Thyroid gland (tissue), 4 donors: ENCODE measurements at places on chromosomes 5 and 9.

DNA sequence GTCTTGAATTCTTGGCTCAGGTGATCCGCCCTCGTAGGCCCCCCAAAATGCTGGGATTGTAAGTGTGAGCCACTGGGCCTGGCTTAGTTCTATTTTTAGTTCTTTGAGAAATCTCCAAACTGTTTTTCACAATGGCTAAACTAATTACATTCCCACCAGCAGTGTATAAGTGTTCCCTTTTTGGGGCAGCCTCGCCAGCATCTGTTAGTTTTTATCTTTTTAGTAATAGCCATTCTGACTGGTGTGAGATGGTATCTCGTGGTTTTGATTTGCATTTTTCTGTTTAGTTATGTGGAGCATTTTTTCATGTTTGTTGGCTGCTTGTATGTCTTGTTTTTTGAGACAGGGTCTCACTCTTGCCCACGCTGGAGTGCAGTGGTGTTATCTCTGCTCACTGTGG is 28.2 kb downstream of the CNOT6 start:
- DNase-seq = no peak

- DNase-seq = peak; percentile 12
These were observed 566.4 kb downstream of the EFNA5 start for GRCh38 chr5:107104040-107104995.

DNA sequence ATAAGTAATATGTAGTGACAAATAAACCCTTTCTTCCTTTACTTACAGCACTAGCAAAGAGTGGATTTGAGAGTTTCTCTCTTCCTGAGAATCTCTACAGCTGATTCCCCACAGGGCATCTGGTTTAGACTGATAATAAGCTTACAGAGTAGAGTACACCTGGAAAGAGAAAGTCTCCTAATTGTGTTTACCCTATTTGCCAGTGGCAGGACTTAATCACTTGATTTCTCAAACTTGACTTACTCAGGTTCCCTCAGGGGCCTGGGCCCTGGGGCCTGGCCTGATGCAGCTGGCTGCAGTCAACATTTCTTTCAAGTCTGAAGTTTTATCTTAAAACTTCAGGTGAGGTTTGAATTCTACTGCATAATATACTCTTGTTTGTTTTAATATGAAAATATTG is 38.0 kb upstream of the UBTD2 start:
- DNase-seq = no peak

DNA sequence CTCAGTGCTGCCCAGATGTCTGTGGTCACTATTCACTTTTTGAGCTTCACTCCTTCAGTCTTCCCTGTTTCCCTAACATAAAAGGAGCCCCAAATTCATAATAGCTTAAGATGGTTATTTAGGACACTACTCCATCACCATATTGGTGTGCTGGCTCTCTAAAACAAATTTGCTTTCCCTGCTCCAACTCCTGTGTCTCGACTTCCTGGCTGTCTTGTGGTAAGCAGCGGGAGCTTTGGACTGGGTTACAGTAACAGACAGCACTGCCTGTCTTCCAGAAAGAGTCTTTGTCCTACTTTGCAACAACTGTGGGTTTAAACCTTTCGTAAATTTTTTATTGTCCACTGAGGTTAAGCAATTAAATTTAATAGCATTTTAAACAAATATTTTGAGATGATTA is 389.4 kb downstream of the CDH9 start:
- DNase-seq = no peak

GRCh38 chr9:33750839-33751339 is 44.5 kb upstream of the PRSS3 start:
- no peak for DNase-seq

DNA sequence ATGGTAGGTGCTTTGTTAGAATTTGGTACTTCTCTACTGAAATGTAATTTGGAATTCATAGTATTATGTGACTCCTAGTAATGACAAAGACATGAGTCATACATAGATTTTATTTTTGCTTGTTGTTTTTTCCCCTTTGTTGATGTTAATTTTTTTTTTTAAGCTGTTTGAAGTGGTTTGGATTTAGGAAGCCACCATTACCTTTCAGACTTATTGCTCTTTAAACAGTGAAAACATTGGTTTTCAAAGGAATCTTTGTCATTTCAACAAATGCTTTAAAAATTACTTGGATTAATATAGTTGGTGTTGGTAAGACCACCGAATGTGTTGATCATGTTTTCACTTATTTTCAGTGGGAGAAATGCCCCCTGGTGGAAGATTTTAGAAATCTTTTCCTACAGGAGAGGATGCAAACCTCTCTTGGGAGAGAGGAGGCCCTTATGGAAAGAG is 170.1 kb upstream of the PITX1 start:
- DNase-seq = no peak

- no peak for DNase-seq
These were observed 8.6 kb upstream of the PSAT1 start for GRCh38 chr9:78288214-78288892.

- no peak for DNase-seq
These were observed 545 bp downstream of the HMGCS1 start for GRCh38 chr5:43312699-43313034.

- DNase-seq = peak; percentile 75
These were observed 167.9 kb downstream of the AUH start for GRCh38 chr9:91193658-91194391.

GRCh38 chr9:71924576-71924975 is 13.1 kb downstream of the C9orf85 start:
- no peak for DNase-seq

DNA sequence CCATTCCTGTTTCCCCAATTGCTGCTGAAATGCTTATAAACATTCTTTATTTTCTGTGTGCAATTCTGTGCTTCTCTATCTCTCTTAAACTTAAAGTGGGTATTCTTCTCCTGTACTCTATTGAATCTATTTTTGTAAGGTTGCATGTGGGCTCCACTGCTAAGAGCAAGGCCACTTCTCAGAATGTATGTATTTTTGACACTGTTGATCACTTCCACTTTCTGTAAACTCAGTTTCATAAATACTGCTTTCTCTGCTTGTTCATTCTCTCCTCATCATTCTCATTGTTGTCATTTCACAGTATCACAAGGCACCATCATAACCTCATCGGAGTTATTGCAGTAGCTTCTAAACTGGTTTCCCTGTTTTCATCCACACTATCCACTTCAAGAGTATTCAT is 483.0 kb upstream of the CDH18 start:
- DNase-seq = no peak

DNA sequence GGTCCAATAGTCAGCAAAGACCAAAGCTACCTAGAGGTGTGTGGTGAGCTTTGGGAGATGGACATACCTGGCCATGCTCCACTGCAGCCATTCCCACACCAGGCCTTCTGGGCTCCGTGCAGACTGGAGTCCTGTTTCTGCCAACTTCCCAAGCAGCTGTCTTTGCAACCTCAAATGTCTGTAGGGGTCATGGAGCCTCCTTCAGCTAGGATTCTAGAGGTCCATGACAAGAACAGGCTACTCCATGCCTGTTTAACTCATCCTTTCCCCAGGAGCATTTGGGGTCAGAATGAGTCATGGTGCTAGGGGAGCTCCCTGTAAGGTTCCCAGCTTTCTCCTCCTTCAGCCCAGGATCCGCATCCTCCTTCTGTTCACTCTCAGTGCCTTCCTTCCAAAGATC is 17.1 kb downstream of the VPS13A start:
- no peak for DNase-seq

DNA sequence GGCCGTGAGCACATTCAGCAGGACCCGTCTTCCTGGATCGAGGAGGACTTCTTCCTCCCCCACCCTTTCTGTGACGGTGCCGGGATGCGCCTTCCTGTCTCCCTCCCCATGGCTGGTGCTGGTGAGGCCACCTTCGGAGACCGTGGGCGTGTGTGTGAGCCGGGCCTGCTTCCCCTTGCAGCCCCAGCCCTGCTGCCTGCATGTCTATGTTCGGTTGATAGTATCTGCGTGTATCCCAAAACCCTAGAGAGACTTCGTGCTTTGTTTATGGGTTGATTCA is 12.8 kb downstream of the CEP72 start:
- DNase-seq = no peak

- no peak for DNase-seq
These were observed 345.7 kb upstream of the WWC1 start for GRCh38 chr5:167945542-167946384.

- DNase-seq = no peak
These were observed 385.6 kb upstream of the ST8SIA4 start for GRCh38 chr5:101288633-101289032.

GRCh38 chr9:14136646-14137370 is 177.1 kb downstream of the NFIB start:
- no peak for DNase-seq

DNA sequence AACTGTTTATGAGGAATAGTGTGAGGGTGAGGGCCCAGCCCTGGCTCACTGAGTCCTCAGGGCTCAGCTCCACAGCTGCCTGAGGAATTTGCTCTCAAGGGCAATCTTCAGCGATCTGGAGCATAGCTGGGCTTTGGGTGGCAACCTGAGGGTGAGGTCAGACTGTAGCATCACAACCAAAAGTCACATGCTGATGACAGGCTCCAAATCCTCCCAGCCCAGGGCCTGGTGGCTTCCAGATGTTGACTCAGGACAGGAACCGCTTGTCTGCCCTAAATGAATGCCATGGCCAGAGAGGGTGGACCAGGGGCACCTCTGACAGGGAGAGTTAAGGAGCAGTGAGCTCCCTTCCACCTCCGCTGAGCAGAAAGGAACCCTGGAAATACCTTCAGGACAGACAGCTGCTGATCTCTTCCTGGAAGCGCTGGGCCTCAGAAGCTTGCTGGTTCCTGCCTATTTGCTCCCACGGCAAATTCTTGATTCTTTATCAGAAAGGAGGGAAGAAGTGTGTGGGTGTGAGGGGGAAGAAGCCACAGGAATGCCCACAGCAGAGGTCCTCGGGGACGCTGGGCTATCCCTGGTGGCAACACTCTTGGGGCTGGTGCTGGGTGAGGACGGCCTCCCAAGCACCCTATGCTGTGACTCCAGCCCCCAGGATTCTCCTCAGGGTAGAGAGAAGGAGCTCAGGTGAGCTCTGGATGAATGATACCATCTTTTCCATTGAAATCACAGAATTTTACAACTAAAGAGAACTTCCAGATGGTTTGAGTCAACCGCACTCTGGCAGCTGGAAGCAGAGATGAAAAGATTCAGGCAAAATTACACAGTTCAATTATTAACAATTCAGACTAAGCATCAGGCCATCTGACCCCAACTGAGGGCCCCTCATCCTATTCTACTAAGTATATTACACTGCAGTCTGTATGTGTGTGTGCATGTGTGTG is 13.8 kb upstream of the CTSL start:
- DNase-seq = peak; percentile 71

GRCh38 chr5:81288021-81288433 is 13.4 kb upstream of the ZCCHC9 start:
- no peak for DNase-seq

DNA sequence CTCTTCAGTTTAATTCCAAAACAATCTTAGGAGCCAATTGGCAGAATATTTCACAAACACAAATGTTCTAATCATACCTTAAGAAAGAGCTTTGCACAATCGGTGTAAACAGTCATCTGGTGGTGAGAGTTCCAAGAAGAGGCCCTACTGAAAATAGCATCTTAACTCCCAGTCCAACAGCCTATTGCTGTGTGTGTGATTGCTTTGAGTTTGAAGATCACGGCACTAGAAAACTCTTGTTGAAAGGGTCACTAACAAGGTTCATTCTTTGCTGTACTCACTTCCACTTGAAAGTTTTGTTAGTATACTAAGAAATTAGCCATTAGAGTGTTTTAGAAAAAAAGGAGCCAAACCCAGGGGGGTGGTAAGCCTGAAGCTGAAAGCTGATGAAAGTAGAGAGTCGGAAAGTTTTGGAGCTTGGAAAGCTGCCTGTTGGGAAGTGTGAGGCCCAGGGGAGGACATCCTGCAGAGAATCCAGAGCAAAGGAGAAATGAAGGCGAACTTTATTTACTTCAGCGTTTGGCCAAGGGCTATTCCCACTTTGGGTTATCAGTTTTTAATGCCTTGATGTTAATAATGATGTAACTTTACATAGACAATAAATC is 180.3 kb upstream of the GHR start:
- DNase-seq = no peak

- DNase-seq = no peak
These were observed 262.5 kb downstream of the DOCK8 start for GRCh38 chr9:477193-477592.

GRCh38 chr5:4097199-4097598 is 501.6 kb downstream of the IRX1 start:
- no peak for DNase-seq

DNA sequence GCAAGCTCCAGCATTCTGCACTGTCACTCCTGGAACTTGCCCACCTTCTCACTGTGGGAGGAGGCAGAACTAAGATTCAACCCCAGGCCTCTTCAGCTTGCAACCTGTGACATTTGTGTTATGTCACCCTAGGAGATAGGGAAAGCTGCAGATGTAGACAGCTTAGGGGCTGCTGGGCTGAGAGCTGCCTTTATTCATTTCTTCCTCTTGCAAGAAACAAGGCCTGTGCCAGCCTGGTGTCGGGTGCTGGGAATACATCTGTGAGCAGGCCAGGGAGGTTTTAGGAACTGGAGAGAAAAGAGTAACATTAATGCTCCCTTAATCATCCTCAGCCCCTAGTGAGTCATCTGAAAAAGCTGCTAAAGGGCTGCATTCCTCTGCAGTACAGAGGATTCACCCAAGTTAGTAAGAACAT is 101.8 kb downstream of the FGF18 start:
- peak; percentile 11 for DNase-seq

- no peak for DNase-seq
These were observed 196.5 kb upstream of the TBCA start for GRCh38 chr5:77972469-77973252.

DNA sequence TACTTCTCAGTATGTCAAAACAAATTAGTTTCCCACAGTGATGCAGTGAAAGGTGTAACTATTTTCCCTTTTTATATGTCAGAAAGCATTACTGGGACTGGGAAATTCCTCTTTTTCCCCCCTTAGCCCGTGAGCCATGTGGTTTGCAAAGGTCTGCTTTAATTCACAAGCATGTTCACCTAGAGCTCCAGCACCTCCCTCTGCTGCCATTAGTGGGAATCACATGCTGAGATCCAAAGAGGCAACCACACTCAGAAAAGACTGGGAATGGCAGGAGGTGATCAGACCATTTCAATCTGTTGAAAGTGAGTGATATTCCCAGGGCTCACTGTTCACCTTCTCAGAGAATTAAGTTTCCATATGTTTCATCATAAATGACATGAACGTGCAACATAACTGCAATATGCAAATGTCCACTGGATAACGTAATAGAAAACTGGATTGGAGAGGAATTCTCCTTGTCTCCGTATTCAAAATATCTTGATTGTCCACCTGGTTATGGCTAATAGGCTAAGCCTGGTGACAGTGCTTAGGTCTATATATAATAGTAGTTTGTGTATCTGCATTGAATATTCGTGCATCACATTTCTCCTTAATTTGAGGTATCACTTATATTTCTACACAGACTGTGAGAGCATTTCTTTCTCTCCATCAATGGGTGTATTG is 703.5 kb upstream of the WWC1 start:
- peak; percentile 28 for DNase-seq

DNA sequence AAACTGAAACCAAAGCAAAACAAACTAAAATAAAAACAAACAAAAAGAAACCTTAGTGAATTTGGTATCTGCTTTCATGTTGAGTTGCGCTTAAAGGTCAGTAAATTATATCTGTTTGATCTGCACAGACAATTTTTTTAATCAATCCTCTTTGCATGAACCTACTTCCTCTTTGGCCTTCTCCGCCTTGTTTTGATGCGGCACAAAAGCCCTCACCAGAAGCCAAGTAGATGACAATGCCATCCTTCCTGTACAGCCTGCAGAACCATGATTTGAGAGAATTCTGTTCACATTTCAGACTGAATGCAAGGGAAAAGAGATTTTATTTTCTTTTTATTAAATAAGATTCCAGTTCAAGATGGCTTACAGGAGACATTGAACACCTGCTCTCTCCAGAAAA is 473.6 kb upstream of the FTMT start:
- no peak for DNase-seq
